ENCODE measurements at places on chromosomes 6 and 20. TPM values are rescaled to one million over a fixed set of nuclear protein-coding genes. Genes with fewer than 3 reads are reported as not detected.

DNA sequence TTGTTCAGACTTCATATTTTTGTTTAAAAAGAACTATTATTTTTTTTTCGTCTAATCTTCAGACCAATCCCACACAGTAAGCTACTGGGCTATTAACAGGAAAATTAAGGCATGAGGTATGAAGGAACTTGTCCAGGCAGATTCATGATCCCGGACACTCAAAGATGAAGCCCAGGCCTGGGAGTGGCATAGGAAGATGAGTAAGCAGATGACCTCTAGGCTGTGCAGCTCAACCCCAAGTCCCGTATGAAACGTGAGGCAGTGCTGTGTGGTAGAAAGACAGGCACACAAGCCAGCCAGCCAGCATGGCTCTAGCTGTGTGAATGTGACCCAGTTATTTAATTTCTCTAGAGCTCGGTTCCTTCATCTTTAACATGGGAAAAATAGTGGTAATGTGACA, 231.9 kb downstream of the CLIC5 start:
- no peak for DNase-seq

- no peak for DNase-seq
Observed at GRCh38 chr6:143732536-143732935, 54.8 kb downstream of the PHACTR2 start.

DNA sequence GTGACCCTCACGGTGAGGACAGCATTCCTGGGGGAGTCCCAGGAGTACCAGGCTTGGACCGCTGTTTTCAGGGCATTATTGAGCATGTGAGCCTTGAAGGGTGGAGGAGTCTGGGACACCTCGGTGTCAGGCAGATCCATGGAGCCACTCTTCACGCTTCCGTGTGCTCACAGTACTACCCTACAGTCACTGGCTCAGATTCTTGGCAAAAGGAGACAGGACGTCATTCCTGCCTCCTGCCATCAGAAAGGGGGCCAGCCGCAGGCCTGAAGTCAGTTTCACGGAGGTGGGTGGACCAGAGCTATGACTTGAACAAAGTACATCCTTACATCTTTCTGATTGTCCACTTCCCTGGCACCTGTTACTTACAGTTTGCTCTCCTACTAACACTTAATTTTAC, 88.9 kb upstream of the CD83 start:
- DNase-seq: no peak

DNA sequence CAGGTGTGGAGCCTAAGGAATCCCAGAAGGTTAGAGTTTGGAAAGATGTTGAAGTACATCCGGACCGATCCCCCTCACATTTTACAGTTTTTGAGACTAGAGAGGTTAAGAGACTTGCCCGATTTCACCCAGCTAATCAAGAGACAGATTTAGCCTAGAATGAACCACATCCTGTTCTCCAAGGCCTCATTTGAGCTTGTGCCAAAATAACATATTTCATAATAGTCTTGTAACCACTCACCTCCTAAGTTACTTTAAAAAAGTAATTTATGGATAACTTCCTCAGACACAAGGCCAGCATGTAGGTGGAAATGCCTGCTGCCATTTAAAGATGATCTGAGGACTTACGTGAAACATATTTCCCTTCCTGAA, 39.8 kb upstream of the ARHGAP18 start:
- no peak for DNase-seq

DNA sequence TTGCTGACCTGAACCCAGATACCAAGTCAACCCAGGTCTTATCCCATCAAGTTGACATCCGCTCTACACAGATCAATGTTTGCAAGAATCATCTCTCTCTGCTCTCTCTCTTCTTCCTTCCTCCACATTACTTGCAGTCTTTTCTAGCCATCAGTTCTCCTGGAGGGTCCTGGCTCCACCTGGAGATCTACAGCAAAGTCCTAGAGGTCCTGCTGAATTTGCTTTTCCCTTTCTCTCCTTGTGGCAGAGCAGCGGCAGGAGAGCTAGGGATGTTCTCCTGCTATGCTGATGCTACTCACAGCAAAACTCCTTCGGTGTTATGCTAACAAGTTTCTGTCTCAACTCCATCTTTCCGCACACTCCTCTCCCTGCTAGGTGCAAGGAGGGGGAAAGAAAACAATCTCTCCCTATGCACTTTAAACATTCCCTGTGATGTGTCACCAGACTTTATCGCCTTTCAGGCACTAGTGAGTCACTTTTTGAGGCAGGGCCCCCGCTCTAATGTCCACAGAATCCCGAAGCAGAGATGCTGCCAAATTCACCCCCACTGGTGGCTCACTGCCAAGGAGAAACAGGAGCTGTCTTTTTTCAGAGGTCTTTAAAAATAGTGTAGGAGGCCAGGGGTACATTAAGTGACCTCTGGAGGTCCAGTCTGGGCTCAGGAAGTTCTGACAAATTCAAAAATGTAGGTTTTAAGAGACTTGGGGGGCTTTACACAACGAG, 62.6 kb downstream of the FAM50B start:
- DNase-seq: peak; percentile 68

DNA sequence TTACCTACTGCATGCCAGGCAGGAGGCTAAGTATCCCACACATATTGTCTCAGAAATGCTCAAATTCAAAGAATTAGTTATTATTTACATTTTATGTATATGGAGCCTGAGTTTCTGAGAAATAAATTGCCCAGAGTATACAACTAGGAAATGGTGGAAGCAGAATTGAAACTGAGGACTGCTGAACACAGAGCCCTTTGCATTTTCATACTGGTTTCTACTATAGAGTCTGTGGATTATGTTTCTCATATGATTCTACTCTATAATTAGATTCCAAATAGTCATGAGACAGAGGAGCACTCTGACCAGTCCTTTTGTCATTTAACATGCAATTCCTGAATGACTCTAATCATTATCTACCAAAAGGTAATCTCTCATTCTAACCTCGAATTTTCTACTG, 254.3 kb downstream of the LMBRD1 start:
- DNase-seq: no peak

DNA sequence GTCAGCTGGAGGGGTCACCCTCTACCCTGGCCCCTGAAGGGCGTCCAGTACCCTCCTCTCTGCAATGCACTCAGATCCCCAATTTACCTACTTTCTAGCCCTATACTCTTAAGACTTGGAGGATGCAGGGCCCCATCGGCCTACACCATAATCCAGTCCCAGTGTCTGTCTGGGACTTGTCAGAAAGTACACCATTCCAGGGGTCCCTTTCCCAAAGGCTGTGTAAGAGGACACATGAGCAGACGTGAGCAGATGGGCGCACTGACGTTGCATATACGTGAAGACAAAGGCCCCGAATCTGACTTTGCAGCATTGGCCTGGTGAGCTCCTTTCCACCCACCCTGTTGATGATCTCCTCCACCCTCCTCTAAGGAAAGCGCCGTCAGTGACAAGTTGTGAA, 20.9 kb upstream of the SMOC2 start:
- DNase-seq: no peak

DNA sequence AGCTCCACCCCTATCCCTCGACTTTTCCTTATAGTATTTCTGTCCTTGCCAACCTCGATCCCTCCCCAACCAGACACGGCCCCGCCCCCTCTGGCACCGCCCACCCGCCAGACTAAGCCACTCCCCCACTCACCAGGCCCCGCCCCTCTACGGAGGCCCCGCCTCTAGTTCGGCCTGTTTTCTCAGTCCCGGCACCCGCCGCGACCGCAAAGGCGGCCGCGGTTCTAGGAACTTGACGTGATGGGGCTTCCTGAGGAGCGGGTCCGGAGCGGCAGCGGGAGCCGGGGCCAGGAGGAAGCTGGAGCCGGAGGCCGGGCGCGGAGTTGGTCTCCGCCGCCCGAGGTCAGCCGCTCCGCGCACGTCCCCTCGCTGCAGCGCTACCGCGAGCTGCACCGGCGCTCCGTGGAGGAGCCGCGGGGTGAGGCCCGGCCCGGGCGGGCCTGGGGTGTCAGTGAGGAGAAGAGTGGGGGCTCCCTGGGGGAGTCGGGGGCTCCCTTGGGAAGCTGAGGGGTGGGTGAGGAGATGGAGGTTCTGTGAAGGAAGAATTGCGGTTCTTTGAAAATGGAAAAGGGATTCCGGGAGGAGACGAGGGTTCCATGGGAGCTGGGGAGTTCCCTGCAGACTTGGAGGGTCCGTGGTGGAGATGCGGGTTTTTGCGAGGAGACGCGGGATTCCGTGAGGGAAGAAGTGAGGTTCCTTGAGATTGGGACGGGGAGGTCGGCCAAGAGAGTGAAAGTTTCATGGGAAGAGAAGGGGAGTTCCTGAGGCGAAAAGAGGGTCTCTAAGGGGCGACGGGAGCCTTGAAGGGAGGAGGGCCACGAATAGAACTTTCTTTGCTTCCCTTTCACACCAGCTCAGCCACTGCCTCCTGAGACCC, at the start of gene ACSS2:
Gene ACSS2, plus strand, starts transcription at position 207 of the 877 bp plus-strand sequence. Its CDS starts 34 bp downstream, at position 241.
- peak; percentile 100 for DNase-seq

GRCh38 chr6:90095145-90095544, 200.9 kb downstream of the GJA10 start:
- no peak for DNase-seq

DNA sequence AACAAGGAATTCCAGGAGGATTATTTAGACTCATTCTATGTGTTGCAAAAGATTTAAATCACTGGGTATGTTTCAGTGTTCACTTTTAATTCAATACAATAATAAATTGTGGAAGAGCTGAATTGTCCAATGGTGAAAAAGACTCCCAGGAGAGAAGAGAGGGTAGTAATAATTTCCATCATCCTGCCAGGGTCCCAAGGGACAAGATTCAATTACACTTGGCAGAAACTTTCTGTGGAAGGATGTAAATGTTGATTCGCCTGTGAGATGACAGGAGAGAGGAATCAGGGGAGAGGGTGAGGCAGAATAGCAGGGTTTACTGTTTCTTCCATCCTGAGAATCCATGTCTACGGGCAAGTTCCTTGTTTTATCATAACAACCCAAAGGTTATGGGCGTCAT, 342.7 kb downstream of the ESR1 start:
- no peak for DNase-seq

DNA sequence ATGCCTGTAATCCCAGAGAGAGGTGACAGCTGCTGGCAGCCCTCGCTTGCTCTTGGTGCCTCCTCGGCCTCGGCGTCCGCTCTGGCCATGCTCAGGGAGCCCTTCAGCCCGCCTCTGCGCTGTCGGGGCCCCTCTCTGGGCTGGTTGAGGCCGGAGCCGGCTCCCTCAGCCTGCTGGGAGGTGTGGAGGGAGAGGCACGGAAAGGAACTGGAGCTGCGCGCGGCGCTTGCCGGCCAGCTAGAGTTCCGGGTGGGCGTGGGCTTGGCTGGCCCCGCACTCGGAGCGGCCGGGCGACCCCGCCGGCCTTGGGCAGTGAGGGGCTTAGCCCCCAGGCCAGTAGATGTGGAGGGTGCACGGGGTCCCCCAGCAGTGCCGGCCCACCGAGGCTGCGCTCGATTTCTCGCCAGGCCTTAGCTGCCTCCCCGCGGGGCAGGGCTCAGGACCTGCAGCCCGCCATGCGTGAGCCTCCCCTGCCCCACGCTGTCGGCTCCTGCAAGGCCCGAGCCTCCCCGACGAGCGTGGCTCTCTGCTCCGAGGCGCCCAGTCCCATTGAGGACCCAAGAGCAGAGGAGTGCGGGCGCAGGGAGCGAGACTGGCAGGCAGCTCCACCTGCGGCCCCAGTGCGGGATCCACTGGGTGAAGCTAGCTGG, 34.6 kb downstream of the C6orf52 start:
- DNase-seq: no peak

DNA sequence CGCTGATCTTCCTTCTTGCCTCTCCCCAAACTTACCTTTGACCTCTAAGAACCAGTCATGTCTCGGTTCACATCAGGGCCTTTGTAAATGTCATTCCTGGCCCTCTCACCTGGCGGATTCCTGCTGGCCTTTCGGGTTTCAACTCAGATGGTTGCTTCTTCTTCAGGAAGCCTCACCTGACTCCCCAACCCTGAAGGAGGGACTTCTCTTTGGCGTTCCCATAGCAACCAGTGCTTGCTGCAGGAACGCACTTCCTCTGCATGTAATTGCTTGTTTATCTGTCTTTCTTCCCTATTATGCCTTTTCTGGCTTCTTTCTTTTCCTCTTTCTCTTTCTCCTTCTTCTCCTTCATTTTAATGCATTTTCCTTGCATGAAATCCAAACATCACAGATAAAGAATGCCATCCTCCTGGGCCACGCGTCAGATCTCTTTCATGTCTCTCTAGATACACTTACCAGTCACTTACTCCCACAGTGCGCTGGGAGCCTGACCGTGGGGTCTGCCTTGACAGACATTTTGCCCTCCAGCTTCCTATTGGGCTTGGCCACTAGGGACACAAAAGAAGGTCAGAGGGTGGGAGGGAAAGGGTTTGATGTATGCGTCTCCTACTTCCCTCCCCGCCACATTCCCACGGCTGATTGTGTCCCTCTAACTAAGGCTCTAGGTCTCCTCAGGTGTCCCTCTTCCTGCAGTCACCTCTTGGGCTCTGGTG, 295.7 kb upstream of the TSHZ2 start:
- no peak for DNase-seq

- DNase-seq: no peak
Observed at GRCh38 chr6:90097356-90097755, 199.3 kb downstream of the BACH2 start.

GRCh38 chr6:72410769-72411168, 211.1 kb upstream of the KCNQ5 start:
- DNase-seq: no peak

- DNase-seq: no peak
Observed at GRCh38 chr20:49337357-49337756, 59.5 kb upstream of the ZNFX1 start.

DNA sequence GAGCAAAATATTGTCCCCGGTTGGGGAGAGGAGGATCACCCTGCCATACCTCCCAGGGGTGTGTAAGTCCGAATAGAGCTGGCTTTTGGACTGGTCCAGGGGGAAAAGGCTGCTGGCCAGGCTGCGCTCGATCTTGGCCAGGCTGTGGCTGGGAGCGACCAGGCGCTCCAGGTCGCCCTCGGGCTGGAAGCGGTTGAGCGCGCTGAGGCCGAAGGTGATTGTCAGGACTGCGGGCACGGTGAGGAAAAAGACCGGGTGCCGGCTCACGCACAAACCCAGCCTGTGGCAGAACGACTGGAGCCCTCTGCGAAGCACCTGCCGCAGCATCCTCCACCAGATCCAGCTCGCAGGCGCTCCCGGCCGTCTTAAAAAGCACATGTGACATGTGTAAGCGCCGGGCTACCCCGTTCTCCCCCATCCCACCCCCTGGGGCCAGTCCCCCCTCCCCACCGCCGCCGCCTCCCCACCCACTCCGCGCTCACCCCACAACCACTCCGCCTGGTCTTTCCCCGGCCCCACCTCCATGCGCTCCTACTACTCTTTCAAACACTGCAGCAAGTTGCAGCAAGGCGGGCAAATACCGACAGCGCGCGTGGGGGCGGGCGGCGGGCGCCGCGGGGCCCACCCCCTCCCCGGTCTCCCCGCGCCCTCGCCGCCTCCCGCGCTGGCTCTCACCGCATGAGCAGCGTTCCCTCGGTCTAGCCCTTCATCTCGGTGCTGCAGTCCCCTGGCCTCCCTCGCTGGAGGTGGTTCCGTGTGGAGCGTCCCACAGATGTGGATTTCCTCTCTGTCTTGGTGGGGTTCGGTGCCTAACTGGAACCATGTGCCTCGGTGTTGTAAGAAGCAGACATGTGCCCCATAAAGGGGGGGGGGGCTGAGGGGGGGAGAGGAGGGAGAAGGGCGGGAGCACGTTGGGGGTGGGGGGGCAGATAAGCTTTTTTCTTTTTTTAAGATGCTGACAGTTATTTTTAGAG, 42.4 kb downstream of the PTCHD4 start:
- peak; percentile 15 for DNase-seq

- no peak for DNase-seq
Observed at GRCh38 chr6:23775127-23775526, 350.9 kb upstream of the NRSN1 start.

Gene TUBB2B
- polyA plus RNA-seq: 6.1 TPM

Gene CTCFL
- polyA plus RNA-seq: not detected

Gene NKX2-2
- 28.7 TPM for polyA plus RNA-seq

Gene SYNCRIP
- polyA plus RNA-seq: 22.2 TPM

Gene LAMA2
- polyA plus RNA-seq: 1.7 TPM

Measured in pancreas (tissue), 10 donors.